ENCODE measurements at places on chromosomes 6 and 20.

- DNase-seq = no peak
These were observed 118.1 kb downstream of the MYB start for GRCh38 chr6:135299256-135299655.

- DNase-seq = no peak
These were observed 12.8 kb downstream of the ADNP start for GRCh38 chr20:50918403-50918802.

GRCh38 chr6:33719326-33719987, 8.0 kb upstream of the UQCC2 start:
- DNase-seq = no peak

DNA sequence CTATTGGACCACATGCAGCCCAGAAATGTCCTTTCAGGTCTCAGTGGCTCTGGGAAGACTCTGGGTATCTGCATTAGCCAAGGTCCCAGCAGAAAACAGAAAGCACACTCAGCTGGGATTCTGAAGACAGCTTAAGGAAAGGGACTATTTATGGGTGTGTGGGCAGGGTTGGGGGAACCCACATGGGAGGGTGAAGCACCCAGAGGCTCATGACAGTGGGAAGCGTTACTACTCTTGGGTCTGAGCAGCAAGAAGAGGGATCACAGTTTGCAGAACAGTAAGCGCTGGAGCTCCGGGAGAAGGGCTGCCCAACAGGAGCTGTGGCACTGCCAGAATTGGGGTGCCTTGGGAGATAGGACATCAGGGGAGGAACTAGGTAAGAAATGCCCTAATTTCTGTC, 12.4 kb upstream of the CDC5L start:
- DNase-seq = no peak

- no peak for DNase-seq
These were observed 90.7 kb downstream of the AKAP7 start for GRCh38 chr6:131225959-131226358.

- no peak for DNase-seq
These were observed 112.4 kb upstream of the SPACA1 start for GRCh38 chr6:87935196-87935595.

DNA sequence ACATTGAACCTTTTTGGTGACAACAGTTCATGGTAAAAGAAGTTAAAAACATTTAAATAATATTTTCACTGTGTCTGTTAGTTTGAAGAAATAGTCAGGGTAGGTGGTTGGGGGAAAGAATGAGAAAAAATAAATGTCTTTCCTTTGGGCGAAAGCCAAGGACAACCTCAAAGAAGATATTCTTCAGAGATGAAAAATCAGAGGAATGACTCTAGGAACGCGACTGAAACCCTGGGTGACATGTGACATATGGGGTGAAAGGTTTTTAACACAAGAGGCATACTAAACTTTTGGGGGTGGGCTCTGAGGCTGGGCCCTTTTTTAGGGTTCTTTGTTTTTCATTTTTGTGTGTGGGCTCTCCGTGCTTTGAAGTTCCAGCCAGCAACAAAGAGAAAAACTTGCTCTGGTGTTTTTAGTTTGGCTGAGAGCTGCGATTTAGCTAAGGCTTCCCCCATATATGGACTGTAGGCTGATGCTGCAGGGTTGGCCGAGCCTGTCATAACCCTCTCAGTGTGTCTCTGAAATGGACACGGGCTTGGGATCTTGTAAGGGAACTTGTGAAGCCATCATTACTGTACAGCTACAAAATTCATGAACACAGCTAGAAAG, 610.1 kb upstream of the ARID1B start:
- no peak for DNase-seq

DNA sequence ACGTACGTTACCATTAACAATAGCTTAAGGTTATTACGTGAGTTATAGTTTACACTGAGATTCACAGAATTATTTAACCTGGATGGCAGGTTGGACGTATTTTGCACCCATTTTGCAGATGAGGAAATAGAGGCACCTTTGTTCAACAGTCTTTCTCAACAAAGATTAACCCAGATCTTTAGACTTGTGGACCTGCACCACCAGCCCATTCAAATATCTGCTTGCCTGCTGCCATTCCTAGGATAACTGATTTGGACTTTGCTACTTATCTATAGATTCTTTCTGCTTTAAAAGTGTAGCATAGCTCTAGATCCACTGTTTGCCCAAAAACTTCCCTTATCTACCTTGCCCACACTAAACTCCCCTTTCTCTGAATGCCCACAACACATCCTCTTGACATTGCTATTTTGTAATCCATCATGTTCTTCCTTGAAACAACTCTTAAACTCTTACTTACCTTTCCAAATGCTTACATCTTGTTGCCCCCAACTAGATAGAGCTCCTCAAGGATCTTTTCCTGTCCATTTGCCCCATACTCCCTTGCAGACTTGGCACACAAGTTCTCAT, 56.4 kb upstream of the TNFAIP3 start:
- peak; percentile 65 for DNase-seq

All from CD14-positive monocyte (primary cell).